NCI-H1417 (cell line): ENCODE measurements at places on chromosomes 7 and 10.

DNA sequence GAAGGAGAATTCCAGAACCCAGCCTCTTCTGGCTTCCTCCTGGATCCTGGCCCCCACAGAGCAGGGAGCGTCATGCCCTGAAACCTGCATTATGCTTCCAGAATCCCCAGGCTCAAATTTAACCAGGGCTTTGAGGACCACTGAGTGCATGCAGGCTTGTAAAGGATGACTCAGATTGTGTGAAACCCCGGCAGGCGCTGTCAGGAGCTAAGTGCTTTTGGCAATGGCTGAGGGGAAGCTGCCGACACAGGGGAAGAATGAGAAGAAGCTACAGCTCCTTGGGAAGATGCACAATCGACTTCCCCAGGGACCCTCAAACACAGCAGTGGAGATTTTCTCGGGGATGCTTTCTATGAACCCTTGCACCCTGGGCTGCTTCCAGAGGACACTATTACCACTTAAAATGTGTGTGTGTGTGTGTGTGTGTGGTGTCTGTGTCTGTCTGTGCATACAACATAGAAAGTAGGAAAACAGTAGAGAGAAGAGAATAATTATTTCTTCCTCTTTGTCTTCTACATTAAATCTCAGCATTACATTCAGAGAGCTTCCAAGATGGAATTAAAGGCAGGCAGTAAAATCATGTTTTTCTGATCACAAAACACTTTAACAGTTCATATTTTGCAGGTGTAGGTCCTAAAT is 183.5 kb upstream of the INHBA start:
- DNase-seq, result no peak

GRCh38 chr7:106982415-106982814 is 62.1 kb upstream of the PRKAR2B start:
- peak; percentile 88 for DNase-seq

DNA sequence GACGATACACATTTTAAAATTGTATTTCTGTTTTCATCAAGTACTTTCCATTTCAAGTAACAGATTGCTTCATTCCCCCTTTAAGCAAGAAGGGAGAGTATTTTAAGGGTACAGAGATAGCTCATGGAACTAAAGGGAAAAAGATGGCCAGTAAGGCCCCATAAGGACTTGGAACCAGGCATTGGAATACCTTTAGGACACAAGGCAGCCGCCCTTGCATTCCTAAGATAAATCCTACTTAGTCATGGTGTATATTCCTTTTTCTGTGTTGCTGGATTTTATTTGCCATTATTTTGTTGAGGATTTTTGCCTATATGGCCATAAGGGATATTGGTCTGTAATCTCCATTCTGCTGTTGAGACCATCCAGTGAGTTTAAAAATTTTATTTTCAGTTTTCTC is 49.2 kb downstream of the BTRC start:
- no peak for DNase-seq

GRCh38 chr7:57774300-57774699 is 324.3 kb downstream of the ZNF716 start:
- no peak for DNase-seq

DNA sequence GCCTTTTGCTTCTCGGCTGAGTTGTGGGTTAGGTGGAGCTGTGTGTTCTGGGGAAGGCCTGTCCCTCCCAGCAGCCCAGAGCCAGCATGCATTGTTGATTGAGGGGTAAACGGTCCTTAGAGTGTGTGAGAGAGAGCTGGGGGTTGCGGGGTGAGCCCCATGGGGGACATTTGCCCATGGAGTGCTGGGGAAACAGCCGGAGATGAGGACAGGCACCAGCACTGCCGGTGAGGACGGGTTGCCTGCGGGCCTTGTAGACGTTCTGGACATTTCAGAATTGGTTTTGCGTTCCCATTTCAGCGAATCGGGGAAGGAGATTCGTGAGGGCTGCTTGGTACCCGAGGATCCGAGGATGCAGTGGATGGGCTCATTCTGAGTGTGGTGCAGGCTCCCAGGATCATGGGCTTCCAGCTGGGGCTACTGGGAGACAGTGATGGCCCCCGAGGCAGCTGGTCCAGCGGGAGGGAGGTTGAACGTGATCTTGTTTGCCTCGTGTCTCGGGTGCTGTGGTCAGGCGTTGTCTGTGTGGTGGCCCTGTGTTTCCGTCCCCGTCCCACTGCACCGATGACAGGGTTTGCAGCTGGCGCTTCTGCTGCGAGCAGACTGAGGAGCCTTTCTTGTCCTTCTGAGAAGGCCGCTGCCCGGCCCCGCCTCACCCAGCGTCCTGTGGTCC is 113.9 kb downstream of the CYTH3 start:
- no peak for DNase-seq

GRCh38 chr7:16695621-16696237 is 49.7 kb downstream of the BZW2 start:
- peak; percentile 43 for DNase-seq

DNA sequence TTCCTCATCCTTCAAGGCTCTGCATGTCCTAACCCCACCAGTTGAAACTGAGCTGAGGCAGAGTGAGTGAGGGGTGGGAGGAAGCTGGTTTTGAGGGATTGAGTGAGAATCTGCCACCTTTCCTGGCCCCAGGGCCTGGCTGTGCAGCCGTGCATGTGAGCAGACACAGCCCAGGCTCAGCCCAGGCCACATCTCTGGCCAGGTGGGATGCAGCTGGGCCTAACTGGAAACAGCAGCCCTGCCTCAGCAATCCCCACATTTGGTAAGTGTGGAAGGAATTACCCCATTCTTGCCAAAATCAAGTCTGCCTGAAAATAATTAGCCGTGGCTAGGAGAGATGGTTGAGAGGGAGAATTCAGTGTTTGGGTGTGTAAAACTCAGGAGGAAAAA is 116.6 kb downstream of the NEURL1 start:
- no peak for DNase-seq

DNA sequence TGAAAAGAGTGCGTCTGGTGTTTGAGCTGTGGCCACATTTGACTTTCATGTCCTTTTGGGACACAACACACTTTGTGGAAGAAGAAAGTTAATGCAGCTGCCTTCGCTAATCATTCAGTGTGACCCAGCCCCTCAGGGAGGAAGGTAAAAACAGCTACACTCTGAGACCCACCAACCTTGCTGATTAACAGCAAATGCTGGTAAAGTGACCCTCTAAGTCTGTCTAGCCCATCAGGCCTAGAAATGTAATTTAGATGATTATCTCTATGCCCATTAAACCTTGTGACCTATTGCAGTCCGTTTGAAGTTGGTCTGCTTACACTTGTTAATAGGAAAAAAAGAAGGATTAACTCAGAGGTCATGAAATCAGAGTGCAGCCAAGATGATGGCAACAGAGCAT is 161.9 kb upstream of the WNT16 start:
- DNase-seq, result no peak

DNA sequence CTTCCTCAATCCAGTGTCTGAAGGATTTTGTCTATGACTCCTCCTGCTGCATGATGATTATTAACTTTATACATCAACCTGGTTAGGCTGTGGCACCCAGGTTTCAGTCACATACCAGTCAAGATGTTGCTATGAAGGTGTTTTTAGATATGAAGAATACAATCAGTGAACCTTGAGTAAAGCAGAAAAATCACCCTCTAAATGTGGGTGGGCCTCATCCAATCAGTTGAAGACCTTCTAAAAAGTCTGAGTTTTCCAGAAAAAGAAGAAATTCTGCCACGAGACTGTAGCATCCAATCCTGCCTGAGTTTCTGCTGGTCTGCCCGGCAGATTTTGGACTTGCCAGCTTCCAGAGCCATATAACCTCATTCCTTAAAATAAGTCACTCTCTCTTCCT is 126.1 kb upstream of the FRMD4A start:
- DNase-seq, result no peak

DNA sequence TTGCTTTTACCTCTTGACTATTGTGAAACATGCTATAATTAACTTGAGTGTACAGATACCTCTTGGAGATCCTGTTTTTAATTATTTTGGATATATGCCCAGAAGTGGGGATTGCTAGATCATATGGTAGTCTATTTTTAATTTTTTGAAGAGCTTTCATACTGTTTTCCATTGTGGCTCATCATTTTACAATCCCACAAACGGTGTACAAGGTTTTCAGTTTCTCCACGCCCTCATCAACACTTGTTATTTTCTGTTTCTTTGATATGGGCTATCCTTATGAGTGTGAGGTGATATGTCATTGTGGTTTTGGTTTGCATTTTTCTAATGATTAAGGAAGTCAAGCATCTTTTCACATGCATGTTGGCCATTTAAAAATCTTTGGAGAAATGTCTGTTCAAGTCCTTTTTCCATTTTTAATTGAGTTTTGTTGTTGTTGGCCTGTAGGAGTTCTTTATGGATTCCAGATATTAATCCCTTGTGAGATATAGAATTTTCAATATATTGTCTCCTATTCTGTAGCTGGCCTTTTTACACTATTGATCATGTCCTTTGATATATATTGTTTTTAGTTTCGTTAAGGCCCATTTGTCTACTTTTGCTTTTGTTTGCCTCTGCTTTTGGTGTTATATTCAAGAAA is 7.5 kb downstream of the AGK start:
- DNase-seq, result peak; percentile 54

GRCh38 chr7:6338551-6339274 is 66.3 kb upstream of the CYTH3 start:
- no peak for DNase-seq

GRCh38 chr7:98687111-98687751 is 70.1 kb downstream of the NPTX2 start:
- no peak for DNase-seq

GRCh38 chr7:40808378-40808942 is 673.7 kb downstream of the SUGCT start:
- no peak for DNase-seq

DNA sequence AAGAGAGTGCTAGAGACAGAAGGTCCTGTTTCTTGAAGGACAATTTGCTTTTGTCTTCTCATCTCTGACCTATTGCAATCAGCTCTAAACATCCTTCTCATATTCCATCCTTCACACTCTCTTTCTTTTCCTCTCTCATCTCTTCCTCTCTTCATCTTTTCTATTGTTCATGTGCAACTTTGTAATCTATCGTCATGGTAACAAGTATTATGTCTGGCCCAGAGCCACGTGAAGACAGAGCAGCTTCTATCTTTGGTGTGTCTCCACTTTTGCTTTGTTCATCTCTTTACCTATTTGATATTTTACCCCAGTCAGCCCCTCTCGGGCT is 104.9 kb upstream of the ABCB5 start:
- DNase-seq, result peak; percentile 26

DNA sequence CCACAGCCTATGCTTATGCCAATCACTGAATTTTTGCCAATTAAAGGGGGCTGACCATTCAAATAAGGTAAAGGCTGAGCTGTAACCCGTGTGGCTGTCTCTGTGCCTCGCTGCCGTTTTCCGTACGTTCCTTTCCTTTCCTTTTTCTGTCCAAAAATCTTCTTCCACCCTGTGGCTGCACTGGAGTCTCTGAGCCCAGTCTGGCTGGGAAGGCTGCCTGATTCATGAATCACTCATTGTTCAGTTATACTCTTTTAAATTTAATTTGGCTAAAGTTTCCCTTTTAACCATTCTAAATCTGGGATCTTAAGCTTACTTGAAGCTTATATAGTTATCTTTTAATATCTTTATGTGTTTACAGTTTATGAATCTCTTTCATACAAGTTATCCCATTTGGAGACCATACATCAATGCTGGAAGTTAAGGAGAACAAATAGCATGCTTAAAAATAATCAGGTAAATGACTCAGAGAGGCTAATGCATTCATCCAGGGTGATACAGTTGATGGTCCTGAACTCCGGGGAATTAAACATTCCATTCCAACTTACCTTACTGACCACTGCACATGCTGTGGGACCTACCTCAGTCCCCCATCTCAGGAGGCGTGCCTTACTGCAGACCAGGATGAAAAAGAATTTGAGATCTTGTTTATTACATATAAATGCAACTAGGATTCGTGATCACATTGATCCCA is 385.3 kb upstream of the ADARB2 start:
- DNase-seq, result no peak

- no peak for DNase-seq
Observed at GRCh38 chr7:35333265-35333664, 79.4 kb upstream of the TBX20 start.

DNA sequence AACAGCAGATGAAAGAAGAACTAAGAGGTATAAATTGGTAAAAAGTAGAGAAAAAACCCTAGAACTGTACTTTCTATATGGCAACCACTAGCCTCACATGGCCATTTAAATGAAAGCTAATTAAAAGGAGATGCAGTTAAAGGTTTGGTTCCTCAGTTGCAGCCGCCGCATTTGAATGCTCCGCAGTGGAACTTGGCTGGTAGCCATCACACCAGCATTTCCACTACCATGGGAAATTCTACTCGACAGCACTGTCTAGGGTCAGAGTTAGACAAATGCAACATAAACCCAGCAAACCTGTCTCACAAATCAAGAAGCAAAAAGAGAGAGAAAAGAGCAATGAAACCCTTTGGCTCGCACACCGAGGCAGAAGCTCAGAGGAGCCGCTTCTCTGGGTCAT is 29.7 kb downstream of the VIPR2 start:
- no peak for DNase-seq
